ENCODE measurements at places on chromosomes 6 and 20.

DNA sequence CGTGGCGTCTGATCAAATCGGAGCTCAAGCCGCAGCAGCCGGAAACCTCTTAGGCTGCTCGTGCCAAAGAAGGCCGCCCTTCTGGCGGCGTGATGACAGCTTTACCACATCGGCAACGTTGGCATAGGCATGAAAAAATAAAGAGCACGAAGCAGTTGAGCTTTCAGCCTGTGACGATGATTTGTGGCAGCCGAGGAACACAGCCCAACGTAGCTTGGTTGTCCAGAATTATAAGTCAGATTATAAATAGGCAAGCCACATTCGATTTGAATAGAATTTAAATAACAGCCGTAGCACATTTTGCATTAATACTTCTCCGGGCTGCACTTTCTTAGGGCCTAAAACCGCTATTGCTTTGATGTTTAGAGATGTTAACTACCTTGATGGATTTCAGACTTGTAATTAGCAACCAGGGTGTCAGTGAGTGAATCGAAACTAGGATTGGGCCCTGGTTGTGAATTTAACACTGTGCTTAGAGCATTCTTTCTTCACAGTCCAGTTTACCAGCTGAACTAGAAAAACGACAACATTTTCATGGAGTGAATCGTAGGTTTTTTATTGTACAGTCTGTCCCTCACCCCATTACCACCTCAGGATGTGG lies 864 bp upstream of the BCLAF1 start:
- peak; percentile 76 for DNase-seq

GRCh38 chr20:13313201-13313600 lies 92.1 kb downstream of the ISM1 start:
- no peak for DNase-seq

- DNase-seq: no peak
These were observed 86.9 kb upstream of the VSTM2L start for GRCh38 chr20:37816003-37816402.

GRCh38 chr6:157460182-157460999 lies 79.4 kb downstream of the ZDHHC14 start:
- DNase-seq: no peak
